ENCODE measurements at places on chromosomes 12 and 14.

DNA sequence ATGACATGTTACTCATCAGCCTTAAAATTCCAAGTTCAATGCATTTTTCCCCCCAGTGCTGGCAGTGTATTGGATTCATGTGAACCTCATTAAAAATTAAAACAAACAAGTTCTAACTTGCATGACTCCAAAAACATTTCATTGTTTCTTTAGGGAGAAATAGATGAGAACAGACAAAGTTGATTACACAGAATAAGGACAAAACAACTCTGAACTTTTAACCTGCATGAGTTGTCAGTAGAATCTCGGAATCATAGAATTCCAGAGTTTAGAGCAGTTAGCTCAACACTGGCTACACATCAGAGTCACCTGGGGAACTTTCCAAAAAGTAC is 127.5 kb downstream of the TMX1 start:
- no peak for DNase-seq

DNA sequence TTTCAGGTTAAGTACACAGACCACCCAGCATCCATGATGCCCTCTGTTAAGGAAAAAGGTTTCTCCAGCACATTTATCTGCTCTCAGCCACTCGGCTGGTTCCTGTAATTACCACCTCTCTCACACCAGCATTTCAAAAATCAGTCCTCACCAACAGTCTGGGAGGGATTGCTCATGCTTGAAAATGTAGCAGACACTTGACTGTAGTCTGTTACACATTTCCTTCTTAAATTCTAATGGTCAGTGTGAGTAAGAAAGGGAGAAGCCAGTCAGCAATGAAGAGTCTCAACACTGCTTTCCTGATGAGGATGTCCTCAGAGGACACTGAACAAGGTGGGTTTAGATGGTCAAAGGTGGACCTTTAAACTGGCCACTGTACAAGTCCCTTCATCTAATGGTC is 6.0 kb downstream of the ZBTB39 start:
- no peak for DNase-seq

GRCh38 chr12:24724814-24725213 is 224.1 kb downstream of the BCAT1 start:
- no peak for DNase-seq

DNA sequence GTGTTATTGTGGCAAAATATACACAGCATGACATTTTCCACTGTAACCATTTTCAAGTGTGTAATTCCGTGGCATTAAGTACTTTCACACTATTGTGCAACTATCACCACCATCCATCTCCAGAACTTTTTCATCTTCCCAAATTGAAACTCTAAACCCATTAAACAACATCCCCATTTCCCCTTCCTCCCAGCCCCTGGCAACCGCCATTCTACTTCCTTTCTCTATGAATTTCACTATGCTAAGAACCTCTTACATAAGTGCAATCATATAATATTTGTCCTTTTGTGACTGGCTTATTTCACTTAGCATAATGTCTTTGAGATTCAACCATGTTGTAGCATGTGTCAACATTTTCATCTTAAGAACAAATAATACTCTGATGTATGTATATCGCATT is 67.8 kb upstream of the PYGL start:
- no peak for DNase-seq
